CD14-positive monocyte (primary cell): ENCODE measurements at places on chromosomes 1 and 21. TPM values are rescaled to one million over a fixed set of nuclear protein-coding genes. Genes with fewer than 3 reads are reported as not detected.

DNA sequence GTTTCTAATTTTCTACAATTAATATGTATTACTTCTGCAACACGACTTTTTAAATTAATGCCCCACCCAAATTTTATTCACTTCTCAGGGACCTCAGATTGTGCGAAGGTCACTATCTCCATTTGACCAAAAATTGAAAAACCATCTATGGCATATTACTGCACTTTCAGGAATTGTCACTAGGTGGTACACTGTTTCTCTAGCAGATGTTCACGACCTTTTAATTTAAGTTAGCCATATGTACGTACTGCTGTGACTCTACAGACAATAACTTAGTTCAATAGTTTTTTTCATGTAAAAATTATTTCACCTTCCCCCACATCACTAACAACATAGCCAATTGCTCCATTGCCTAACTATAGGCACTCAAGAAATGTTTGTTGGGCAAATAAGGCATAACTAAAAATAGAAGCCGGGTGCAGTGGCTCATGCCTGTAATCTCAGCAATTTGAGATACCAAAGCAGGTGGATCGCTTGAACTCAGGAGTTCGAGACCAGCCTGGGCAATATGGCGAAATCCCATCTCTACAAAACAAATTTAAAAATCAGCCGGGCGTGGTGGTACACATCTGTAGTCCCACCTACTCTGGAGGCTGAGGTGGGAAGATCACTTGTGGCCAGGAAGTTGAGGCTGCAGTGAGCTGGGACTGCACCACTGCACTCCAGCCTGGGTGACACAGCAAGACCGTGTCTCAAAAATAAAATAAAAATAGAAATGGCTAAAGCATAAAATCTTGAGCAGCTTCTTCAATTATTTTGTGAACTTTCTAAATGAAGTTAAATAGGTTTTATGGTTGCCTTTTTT lies 75.7 kb upstream of the PKN2 start:
- no peak for DNase-seq

DNA sequence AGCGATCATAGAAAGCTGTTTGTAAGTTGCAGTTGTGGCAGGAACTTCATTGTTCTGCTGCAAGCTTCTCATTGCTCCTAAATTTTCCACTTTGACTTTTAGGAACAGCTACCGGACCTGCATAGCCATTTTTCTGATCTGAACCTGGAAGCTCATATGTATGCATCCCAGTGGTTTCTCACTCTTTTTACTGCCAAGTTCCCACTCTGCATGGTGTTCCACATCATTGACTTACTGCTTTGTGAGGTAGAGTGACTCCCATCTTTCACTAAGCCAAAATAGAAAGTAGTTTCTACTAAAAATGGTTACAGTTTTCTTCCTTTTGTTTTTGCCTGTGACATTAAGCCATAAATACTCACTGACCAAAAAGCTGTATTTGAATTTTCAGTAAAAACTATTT lies 254.2 kb downstream of the GPR52 start:
- no peak for DNase-seq

GRCh38 chr1:28815533-28816185 lies 3.7 kb downstream of the OPRD1 start:
- no peak for DNase-seq

DNA sequence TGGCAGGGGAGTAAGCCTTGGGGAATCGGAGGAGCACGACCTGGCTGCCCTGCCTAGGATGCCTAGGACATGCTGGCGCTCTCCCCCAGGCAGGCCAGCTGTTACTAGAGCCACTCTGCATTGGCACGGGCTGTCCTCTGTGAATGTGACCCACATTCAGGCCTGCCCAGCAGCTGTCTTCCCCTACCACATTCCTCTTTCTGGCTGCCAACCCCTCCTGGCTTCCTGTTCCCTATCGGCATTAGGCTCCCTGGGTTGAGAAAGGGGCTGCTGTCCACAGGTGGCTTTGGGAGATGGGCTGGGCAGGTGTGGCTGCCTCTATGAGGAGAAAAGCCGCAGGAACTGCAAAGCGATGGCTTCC lies 2.3 kb upstream of the NFASC start:
- no peak for DNase-seq

GRCh38 chr1:26372039-26372438 lies 511 bp downstream of the ZNF683 start:
- no peak for DNase-seq

- DNase-seq, result no peak
These were observed 872.4 kb downstream of the BRINP3 start for GRCh38 chr1:189605226-189605625.

GRCh38 chr1:26191739-26192138 lies 1.3 kb downstream of the CATSPER4 start:
- no peak for DNase-seq

DNA sequence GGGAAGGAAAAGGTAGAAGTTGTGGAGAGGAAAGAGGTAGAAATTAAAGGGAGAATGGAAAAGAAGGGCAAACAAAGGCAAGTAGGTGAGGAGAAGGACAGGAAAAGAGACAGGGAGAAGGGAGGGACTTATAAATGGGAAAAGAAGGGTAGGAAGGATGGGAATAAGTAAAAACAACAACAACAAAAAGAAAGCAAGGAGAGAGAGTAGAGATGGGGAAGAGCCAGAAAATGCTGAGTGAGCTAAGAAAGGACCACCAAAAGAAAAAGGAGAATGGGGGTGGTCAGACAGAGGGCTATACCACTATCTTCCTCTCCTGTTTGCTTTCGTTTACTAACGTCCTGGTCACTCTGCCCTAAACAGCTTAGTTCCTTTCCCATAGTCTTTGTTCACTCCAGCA lies 1.7 kb upstream of the CMPK1 start:
- no peak for DNase-seq

DNA sequence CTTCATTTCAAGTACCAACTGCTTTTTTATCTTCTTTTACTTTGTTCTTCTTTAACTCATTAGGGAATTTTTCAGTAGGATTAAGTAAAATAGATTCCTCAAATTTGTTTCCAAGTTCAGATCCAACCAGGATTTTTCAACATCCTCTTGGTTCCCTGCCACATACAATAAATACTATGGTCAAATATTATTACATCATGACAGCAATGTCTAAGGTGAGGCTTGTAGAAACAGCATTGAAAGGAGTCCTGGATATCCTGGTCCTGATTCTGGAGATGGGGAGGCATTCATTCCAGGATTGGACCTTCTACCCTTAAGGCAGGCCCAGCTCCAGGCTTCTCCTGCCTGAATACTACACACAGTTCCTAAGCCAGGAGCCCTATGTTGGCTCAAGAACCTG lies 80.2 kb upstream of the F3 start:
- DNase-seq, result no peak

DNA sequence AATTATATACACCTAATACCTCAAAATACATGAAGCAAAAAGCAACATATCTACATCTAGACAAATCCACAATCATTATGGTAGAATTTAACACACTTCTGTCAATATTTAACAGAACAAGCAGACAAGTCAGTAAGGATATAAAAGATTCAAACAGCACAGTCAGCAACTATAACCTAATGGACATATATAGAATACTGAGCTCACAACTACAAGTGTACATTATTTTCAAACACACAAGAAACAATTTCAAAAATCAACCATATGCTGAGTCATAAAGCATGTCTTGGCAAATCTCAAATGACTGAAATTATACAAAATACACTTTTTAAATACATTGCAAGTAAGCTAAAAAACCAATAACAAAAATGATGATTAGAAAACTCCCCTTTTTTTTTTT lies 178.0 kb downstream of the TOMM20 start:
- DNase-seq, result no peak

DNA sequence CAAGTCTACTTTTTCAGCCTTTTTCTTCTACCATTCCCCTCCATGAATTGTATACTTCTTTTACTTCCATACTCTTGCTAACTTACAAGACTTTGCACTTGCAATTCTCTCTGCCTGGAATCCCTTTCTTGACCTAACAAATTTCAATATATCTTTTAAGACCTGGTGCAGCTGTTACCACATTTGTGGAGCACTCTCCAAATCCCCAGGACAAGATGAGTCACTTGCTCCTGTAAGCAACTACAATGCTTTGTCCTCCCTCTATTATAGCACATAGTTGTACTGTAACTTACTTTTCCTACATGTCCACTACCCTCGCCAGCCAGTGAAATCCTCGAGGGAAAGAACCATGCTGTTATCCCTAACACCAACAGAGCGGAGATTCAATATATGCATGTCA lies 43.1 kb downstream of the WARS2 start:
- no peak for DNase-seq

DNA sequence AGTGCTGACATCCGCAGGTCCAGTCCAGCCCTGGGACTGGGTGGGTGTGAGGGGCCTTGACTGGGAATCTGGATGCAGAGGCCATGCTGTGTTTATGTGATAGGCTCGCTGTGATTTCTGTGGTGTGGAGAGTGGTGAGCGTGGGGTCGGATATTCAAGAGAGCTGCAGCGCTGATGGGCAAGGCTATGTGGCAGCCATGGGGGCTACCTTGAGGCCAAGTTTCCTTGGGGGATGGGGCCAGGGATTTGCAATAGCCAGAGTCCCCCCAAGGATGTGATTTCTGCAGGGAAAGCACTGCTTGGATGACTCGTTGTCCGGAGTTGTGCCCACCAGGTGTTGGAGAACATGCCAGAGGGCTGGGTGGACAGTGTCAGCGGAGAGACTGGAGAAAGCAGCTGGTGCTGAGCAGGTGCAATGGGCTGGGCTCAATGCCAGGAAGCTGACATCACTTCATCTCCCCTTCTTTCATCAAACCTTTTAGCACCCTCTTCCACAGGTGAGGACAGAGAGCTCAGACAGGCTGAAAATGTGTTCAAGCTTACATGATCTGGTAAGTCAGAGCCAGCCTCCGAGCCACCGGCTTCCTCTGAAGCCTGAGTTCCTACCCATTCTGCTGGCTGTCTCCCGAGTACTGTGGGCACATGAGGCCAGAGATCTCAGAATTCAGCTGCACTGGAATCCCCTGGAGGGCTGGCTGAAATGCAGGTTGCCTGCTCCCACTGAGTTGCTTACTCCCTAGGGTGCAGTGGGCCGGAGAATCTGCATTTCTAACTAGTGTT lies 132.9 kb downstream of the RHOU start:
- DNase-seq, result no peak

GRCh38 chr1:72936151-72936740 lies 653.9 kb upstream of the NEGR1 start:
- no peak for DNase-seq

DNA sequence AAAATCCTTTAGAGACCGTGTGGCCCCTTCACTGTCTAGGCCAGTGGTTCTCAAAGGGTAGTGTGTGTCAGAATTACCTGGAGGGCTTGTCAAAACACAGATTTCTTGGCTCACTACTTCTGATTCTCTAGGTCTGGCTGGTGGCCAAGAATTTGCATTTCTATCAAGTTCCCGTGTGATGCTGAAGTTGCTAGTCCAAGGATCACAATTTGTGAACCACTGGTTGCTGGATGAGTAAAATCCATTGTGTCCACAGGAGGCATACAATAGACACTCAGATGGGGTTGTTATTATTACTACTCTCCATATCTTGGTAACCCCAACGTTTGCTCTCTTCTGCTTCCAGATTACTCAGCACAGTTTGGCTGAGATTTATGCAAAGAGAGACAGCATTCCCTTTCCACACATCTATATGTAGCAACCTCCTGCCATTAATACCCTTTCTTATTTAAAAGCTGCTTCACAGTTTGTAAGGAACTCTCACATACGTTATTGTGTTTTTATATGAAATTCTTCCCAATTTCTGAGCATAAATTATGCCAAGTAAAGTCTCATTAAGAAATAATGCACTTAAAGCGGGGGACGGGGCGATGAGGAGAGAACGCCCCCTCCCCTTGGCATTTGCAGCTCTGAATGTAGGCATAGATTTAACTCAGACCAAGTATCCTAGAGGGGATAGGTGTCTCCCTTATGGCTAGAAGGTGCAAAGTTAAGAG lies 720 bp upstream of the TMCC2 start:
- no peak for DNase-seq

- DNase-seq, result no peak
These were observed 42.0 kb upstream of the FOXO6 start for GRCh38 chr1:41319106-41319755.

- no peak for DNase-seq
These were observed 14.9 kb downstream of the AK2 start for GRCh38 chr1:33021567-33022431.

DNA sequence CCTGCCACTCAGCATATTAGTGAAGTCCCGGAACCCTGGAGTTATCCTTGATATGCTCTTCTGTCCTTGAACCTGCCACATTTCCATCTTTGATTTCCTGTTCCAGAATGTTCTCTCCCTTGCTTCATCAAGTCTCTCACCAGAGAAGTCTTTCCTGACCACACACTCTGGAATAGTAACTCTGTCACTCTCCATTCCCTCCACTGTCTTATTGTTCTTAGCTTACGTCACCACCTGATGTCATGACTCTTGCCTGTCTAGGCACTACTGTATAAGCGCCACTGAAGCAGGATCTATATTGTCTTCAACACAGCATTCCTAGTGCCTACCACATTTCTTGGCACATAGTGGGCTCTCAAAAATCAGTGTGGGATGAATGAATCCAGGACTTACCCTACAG lies 65.4 kb upstream of the SMYD2 start:
- DNase-seq, result no peak

- DNase-seq, result peak; percentile 85
These were observed 1.5 kb downstream of the HIPK1 start for GRCh38 chr1:113930499-113931161.

- DNase-seq, result peak; percentile 81
These were observed 7.1 kb downstream of the BECN2 start for GRCh38 chr1:241964550-241965282.

DNA sequence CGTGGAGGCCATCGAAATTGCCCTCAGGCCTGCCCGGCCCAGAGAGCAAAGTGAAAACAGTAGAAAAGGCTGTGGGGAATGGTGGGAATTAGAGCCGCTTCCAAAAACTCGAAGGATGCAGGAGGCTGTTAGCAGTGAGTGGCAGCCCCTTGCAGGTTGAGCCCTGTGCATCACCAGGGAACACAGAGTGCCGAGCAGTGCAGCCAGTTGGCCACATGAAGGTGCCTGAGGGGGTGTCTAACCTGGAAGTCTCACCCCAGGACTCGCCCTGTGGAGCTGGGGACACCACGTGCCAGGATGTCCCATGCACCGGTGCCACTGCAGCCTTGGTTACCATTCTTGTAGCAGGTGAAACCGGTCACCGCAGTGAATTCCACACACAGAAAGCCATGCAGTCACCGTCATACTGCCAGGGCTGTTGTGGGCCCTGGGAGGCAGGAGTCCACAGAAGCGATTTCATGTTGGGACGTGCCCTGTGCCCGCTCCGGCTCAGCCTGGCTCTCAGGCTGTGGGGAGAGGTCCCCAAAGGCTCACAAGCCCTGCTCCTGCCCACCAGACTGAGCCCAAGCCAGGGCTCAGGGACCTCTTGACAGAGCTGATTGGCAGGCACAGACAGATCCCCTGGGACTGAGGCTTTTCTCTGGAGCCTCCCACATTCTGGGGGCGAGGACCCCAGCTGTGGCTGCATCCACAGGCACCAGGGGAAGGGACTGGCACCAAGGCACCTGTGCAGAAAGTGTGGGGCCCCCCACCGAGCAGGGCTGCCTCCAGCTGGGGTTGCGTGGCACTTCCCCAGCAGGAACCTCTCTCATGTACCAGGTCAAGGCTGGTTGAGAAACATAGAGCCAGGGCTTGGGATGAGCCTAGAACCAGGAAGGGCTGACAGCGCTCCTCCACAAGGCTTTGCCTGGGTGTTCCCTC lies 16.7 kb upstream of the ACTRT2 start:
- DNase-seq, result no peak

GRCh38 chr1:13597166-13597565 lies 13.5 kb downstream of the PDPN start:
- DNase-seq, result no peak

The ACOT11 gene
- 0.18 TPM for polyA plus RNA-seq

The GORAB gene
- 3.3 TPM for polyA plus RNA-seq

The CRYAA gene
- not detected in 2 replicates for polyA plus RNA-seq

The SLC45A3 gene
- polyA plus RNA-seq, result 0.11 TPM

The DAB1 gene
- not detected in 2 replicates for polyA plus RNA-seq

The SHISAL2A gene
- 0.28 TPM for polyA plus RNA-seq

The NPR1 gene
- polyA plus RNA-seq, result not detected in 2 replicates
